ENCODE measurements at places on chromosomes 1 and 21.

GRCh38 chr21:32414579-32415358 lies 2.3 kb downstream of the EVA1C start:
- DNase-seq = no peak

DNA sequence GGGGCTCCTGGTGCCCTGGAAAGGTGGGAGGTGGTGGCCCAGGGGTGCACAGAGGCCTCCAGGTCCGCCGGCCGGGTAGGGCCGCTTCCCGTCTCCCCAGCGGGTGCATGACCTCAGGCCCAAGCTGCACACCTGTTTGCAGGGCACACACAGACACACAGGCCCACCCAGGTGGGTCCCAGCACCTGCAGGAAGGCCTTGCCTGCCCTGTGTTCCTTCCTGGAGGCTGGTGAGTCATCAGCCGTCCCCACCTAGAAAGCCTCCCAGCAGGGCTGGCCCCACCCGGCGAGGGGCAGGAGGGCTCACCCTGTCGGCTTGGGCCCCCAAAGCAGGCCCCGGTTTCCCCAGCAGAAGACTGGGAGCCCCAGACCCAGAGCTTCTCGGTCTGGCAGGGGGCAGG lies 23.6 kb upstream of the TTLL10 start:
- no peak for DNase-seq

DNA sequence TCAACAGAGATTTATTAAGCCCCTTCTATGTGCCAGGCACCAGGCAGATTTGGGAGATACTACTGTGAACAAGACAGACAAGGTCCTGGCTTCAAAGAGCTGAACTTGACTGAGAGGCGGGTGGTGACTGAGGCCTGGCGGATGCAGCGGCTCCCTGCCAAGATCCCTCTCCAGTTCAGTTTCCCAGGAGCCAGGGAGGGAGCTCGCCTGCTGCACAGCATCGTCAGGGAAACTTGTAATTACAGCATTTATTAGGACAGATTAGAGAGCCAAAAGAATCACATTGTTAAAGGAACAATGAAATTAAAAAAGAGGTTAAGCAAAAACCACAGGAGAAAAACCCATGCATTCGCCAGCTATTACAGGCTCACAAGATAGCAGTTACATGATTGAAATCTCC lies 55.3 kb downstream of the ETS2 start:
- no peak for DNase-seq

DNA sequence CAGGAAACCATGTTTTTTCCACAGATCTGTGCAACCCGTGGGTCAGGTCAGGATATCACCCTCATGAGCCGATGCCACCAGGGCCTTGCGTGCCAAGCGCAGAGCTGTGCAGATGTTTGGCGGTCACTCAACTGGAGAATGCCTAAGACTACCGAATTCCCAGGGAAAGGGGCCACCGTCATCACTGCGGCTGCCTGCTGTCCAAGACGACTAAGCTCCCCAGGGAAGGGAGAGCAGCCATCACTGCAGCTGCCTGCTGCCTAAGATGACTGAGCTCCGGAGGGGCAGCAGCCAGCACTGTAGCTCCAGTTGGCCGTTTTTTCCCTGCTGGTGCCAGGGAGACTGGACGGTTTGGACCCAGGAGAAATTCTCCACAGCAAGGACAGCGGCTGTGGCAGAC lies 31.1 kb downstream of the AKT3 start:
- peak; percentile 42 for DNase-seq

- DNase-seq = no peak
Measured at GRCh38 chr1:25425098-25426085, 4.8 kb upstream of the RHCE start.

- DNase-seq = no peak
Measured at GRCh38 chr1:6198646-6199297, 623 bp downstream of the RPL22 start.

DNA sequence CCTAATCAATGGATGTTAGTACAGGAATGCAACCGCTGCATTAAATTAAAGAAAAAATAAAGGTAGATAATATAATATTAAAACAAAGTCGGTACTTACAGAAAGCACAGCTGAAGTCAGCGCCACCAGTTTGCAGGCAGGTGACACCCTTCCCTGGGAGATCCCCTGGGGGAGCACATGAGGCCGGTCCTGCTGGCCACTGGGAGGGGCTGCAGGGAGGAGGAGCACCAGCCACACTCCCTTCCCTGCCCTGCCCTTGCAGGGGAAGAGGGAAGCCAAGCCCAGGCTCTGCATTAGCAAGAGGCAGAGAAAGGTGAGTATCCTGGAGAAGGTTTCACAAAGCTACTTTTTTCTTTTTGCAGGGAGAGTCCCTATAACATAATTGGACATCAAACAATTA lies 507.0 kb downstream of the AJAP1 start:
- no peak for DNase-seq

DNA sequence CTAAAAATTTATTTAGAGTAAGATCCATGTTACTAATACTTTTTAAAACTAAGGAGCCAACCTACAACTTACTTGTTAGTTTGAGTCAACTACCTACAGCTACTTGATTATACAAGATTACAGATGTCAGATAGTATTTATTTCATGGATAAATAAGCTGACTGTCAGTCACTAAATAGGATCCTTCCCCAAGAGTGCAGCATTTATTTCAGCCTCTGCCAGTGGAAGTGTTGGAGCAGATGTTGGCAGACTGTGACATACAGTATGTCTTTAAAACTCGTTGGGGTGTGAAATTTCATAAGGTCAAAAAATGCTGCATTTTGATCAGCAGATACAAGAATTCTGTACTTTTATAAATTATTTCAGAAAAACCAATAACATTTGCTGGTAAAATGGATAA lies 156.2 kb downstream of the AKT3 start:
- no peak for DNase-seq

GRCh38 chr1:203150511-203151297 lies 23.2 kb downstream of the ADORA1 start:
- DNase-seq = no peak

DNA sequence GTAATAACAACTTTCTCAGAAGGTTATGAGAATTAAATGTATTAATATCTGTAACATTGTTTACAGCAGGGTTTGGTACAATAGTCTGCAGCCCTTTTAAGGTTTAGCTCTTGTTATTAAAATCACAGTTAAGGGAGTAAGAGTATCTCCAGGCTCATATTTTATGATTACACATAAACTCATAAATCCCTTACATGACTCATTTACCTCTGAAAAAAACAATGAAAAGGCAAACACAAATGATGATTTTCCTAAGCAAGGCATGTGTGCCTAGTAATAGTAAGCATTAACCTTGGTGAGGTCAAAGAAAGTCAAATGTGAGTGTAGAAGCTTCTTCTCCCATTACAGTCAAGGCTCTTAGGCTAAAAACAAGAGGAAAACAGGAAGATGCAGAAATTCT lies 84.5 kb upstream of the ADGRL4 start:
- no peak for DNase-seq

GRCh38 chr21:38742580-38743260 lies 63.0 kb upstream of the ETS2 start:
- no peak for DNase-seq

DNA sequence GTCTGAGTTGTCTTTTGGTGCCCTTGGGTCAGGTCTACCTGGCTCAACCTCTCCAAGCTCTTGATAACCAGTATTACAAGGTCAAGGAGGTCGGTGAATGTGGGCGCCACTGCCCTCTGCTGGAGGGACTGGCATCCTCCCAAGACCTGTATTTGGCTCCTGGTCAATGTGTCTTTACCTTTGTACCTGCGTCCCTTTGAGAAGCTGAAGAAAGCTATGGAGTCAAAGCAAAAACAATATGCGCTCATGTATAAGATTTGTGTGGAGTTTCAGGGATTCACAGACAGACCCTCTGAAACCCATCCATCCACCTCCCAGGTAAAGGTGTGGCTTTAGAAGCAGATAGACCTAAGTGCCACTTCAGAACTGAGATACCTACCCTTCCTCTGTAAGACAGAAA lies 61.8 kb upstream of the NBL1 start:
- peak; percentile 84 for DNase-seq
